ENCODE measurements at places on chromosomes 12 and 14.

DNA sequence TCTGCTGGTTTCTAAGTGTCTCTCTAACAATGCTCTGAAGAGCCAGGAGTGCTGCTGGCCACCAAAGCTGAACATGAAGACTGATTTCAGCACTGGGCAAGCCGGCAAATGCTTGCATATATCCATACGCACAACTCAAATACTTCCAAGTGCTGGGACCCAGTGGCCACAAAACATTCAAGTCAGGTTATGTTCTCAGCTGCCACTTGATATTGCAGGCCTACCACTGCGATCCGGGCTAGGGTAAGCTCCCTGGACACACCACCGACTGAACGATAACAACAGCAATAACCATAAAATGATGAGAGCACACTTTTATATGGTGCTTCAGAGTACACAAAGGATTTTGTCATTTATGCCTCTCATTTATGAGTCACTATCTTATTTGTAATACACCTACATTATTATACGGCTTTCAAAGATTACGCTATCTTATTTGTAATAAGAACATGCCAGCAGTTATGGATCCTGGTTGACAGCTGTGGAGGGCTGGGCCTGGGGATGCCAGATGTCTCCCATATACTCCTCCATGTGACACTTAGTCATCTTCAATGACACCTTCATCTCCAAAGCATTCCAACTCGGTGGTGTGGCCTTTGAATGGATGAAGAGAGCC lies 35.5 kb downstream of the CRACR2A start:
- no peak for DNase-seq

DNA sequence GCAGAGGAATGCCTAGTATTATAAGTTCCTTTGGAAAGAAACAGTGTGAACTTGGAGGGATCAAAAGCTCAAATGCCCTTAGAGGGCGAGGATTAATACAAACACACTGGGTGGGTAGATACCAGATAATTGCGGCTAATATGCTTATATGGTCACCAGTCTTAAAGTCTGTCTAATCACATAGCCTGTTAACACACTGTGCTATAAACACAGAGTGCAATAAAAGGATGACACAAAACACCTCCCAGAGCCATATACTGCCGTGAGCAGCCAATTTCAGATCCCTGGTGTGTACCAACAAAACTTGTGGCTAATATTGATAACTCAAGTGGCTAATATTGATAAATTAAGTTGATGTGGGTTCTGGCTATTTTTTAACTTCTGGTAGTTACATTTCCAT lies 1.7 kb upstream of the IL26 start:
- DNase-seq = no peak

DNA sequence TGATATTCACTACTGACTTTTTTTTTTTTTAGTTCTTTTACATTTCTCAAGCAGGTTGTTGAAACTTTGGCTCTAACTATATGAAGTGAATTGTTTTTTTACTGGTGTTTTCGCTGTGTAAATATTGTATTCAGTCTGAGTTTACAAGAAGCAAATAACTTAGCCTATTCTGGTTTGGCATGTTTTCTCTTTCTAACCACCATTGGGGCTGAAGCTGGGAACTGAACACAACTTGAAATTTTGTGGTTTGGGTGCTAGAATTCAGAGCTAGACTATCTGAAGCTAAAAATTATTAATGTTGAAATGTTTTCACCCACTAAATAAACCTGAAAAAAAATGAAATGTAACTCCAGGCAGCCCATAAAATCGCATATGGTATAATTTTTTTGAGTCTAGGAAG lies 37.2 kb downstream of the RAD51B start:
- DNase-seq = no peak

DNA sequence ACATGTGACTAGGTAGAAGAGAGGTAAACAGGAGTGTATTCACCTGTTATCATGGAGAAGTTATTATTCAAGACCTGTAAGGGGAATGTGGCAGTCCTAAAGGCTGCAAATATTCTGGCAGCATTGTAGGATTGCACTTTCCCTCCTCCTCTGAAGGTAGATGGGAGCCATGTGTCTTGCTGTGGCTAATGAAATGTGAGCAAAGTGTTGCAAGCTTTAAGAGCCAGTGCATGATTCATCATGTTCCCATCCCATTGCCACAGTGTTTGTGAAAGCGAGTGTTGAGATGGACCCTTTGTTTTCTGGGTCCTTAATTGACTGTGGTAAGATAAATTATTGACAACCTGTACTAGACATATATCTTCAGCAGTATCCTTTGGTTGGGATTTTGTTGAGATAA lies 128.7 kb downstream of the RGS6 start:
- no peak for DNase-seq

GRCh38 chr12:81797100-81797499 lies 38.0 kb upstream of the PPFIA2 start:
- DNase-seq = no peak

- no peak for DNase-seq
Measured at GRCh38 chr12:28050606-28051005, 78.1 kb upstream of the PTHLH start.

DNA sequence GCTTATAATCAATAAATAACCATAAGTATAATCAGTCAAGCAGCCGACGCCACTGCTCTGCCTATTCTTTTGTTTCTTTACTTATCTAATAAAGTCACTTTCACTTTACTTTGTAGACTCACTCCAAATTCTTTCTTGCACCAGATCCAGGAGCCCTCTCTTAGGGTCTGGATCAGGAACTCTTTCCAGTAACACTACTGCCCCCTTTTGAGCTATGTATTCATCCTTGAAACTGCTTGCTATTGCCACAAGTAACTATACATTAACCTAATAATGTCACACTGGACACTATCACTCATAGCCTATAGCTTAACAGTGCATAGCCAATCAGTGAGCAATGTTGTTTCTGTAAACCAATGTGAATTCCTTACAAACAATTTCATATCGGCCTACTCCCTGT lies 2.8 kb upstream of the NID2 start:
- no peak for DNase-seq

GRCh38 chr12:53046655-53047220 lies 3.1 kb upstream of the TNS2 start:
- peak; percentile 66 for DNase-seq

GRCh38 chr14:105863296-105864108 lies 337.1 kb downstream of the TMEM121 start:
- DNase-seq = no peak

GRCh38 chr12:47636908-47637780 lies 68.7 kb downstream of the RPAP3 start:
- peak; percentile 37 for DNase-seq

DNA sequence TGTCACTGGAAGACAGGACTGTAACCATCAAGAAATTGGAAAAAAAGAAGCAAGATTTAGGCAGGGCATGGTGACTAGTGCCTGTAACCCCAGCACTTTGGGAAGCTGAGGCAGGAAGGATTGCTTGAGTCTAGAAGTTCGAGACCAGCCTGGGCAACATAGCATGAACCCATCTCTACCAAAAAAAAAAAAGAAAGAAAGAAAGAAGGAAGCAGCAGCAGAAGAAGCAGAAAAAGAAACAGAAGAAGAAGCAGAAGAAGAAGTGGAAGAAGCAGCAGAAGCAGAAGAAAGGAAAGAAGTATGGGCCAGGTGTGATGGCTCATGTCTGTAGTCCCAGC lies 30.5 kb upstream of the LGALS3 start:
- DNase-seq = no peak

GRCh38 chr14:34030864-34031263 lies 80.0 kb upstream of the EGLN3 start:
- DNase-seq = peak; percentile 45

GRCh38 chr14:36807727-36808126 lies 146.1 kb downstream of the PAX9 start:
- DNase-seq = no peak

DNA sequence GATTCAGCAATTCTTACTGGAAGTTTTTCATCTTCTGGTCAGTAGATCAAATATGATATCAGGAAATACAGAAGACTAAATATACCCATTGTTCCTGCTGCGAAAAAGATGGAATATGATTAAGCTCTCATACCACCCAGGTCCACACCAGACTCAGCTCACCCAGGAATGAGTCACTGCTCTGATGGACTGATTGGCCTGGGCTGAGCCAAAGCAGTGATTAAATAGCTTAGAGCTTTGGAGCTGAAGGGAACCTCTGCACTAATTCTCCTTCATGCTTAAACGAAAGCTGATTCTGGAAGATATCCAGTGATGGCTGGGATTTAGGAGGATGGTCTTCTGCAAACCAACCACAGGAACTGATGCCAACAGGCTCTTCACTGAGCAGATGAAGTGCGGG lies 62.0 kb upstream of the SYT1 start:
- DNase-seq = no peak

DNA sequence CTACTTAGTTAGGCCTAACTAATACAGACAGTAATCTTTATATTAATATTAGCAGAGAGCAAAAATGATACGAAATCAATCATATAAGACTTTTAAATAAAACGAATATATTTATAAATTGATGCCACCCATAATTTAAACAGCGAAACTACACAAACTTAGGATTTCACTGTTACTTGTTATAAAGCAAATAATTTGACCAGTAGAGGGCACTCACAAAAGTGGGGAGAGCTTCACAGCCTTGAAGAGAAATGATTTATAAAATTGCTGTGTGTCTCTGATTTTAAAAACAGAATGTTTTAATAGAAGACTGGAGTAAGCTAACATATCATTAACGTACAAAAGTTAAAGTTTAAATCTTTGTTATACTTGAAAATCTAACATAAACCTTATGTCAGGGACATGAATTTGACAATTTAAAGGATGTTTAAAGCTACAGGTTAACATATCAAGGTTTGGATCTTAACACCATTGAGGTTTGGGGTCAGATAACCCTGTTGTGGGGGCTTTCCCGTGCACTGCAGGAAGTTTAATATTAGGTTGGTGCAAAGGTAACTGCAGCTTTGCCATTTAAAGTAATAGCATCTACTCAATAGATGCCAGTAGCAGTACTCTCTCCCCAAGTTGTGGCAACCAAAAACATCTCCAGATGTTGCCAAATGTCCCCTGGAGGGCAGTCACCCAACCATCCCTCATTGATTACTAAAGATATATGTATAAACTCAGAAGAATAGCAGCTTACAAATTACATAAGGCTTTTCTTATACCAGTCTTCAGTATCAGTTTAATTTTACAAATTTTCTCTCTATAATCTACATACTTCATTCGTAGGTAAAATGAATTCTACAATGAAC lies 9.3 kb downstream of the KRAS start:
- DNase-seq = peak; percentile 18

DNA sequence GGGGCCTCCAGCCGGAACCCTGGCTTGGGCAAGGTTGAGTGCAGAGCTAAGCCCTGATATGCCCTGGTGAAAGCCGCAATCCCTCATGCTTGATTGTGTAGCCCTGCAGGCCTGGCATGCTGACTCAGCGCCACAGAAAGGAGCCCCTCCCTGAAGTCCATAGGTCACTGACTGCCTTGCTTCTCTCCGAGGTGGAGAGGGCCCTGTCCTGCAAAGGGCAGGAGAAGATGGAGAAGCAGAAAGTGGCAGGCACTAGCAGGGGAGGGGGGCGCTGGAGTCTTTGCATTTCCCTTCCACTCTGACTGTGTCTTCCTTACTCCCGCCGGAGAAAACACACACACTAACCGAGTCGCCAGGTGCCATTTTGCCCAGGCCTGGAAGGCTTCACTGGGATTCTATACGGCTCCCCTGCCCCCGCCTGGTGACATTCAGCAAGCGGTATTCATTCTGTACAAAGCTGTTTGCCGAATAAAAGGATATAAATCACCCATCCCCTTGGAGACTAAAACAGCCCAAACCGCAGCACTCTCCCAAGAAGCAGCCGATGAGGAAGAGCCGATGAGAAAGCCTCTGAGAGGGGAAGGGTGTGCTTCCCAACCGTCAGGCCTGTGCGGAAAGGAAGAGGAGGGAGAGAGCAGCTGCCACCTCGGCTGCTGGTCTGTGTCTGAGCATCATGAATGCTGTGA lies 69.8 kb downstream of the SLC6A12 start:
- DNase-seq = peak; percentile 19

- no peak for DNase-seq
Measured at GRCh38 chr14:25086821-25087396, 37.0 kb upstream of the STXBP6 start.

DNA sequence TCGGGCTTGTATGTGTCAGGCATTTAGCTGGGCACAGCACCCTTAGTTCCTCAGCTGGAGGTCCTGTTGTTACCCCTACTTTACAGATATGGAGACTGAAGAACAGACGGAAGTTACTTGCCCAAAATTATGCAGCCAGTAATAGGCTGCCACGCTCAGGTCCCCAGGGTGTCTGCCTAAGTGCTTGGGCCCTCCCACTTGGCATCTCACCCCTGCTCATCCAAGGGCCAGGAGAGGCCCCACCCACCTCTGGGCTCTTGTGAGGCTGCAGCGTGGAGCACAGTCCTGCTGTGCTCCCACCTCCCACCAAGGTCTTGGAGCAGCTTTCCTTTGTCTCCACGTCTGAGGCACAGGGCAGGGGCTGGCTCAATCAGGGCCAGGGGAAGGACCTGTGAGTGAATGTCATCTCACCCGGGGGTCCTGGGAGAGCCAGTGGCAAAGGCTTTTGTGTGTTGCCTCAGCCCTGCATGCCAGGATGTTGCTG lies 64.6 kb downstream of the BEGAIN start:
- no peak for DNase-seq

GRCh38 chr14:105447651-105448640 lies 26.7 kb upstream of the CRIP2 start:
- DNase-seq = no peak

- DNase-seq = no peak
Measured at GRCh38 chr14:101118746-101119591, 215.4 kb upstream of the RTL1 start.

- DNase-seq = peak; percentile 31
Measured at GRCh38 chr14:24965934-24966578, 83.9 kb downstream of the STXBP6 start.

DNA sequence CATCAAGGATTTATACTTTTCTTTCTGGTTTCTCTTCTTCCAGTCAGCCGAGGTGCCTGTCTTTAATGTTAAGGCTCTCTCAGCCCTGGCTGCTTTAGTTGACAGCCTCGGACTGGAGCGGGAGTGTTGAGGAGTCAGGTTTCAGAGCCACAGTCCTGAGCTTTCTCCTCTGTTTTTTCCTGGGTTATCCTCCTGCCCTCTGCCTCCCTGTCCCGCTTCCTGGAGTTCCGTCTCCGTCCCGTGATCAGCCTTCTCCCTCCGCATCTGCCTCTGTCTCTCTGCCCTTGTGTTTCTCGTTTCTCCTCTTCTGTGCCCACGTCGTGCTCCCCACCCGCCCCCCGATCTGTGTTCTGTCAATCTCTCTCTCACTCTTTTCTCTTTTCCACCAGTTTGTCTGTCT lies 33.0 kb downstream of the IQSEC3 start:
- no peak for DNase-seq

GRCh38 chr12:12705838-12706520 lies 10.0 kb upstream of the GPR19 start:
- DNase-seq = no peak

- DNase-seq = no peak
Measured at GRCh38 chr12:131384544-131384855, 326.4 kb upstream of the SFSWAP start.

Data from NCI-H2029 (cell line).